ENCODE measurements at places on chromosomes 11 and 22.
A peak's percentile ranks its signal among the peaks of the same experiment; 100 is the strongest.

GRCh38 chr22:46582281-46582933 is 37.8 kb upstream of the GRAMD4 start:
- DNase-seq: no peak

- DNase-seq: no peak
Measured at GRCh38 chr11:12771875-12772274, 97.7 kb downstream of the TEAD1 start.

- no peak for DNase-seq
Measured at GRCh38 chr11:9570313-9571025, 3.0 kb upstream of the WEE1 start.

DNA sequence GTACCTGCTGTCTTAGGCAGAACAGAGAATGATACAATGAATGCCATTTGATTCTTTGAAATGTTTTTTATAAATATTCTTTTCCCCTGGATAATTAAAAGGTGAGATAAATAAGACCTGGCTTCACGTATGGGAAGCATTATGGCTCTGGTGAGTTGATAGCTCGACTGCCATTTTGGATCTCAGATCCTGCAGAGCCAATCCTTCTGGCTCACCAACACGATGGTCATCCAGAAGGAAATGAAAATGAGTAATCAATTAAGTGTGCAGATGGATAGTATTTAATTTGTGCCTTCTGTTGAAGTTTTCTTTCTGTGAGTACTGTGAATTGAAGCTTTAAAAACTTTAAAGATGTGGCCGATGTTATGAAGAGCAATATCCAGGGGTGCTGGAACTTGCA is 2.7 kb downstream of the TNRC6B start:
- no peak for DNase-seq

DNA sequence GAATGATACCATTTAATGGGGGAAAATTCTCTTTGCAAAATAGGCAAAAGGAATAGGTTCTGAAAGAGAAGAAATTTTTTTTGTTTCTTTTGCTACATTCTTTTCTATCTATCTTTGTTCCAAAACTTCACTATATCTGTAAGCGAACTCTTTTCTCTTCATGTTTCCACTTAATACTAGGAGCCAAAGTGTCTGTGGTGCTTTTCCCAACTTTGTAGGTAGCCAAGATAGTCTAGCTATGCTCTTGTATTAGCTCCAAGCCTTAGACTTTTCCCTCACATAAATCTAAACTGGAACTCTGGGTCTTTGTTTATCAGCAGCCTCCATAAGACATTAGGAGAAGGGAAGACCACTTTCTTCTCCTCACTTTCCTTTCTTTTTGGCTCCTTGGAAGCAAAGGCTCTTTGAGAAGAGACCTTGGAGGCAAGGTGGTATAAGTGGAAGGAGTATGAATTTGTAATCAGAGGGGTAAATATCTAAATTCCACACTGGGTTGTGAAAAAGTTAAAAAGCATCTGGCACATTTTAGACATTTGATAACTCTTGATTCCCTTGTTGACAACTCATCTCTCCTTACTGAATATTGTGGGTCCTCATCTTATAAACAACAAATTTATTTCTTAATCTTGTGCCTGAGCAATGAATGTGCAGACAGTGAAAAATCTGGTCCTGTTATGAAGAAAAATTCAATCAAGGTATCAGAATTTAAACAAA is 130.0 kb downstream of the EHF start:
- DNase-seq: no peak

- peak; percentile 49 for DNase-seq
Measured at GRCh38 chr22:17638182-17638431, 450 bp upstream of the BCL2L13 start.

DNA sequence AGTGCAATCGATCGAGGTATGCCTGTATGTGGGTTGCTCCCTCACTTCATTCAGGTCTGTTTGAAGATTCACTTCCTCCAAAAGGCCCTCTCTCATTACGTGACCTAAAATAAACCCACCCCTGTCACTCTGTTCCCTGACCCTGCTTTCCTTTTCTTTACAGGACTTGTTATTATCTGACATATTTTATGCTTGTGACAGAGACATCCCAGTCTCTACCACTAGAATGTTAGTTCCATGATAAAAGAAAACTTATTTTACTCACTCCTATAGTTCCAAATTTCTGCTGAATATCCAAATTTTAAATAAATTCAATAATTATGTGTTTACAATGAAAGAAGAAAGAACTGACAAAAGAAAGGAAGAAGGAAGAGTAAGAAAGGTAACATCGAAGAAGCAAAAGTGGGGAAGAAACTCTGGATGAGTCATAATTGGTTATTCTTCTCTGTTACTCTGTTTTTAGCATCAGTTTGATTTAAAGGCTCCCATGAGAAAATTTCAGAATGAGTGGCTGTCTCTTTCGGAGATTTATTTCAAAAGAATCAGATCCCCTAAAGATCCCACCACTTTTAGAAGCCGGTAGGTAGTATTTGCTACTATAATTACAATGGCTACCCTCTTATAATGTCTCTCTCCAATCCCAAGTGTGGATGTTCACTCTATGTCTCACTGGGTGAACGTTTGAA is 33.5 kb downstream of the ENTHD1 start:
- no peak for DNase-seq

DNA sequence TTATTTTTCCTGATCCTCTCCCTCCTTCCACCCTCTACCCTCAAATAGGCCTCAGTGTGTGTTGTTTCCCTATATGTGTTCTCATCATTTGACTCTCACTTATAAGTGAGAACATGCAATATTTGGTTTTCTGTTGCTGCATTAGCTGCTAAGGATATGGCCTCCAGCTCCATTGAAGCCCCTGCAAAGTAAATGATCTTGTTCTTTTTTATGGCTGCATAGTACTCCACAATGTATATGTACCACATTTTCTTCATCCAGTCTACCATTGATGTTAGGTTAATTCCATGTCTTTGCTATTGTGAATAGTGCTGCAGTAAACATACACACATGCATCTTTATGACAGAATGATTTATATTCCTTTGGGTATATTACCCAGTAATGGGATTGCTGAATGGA is 13.3 kb upstream of the RASSF10 start:
- no peak for DNase-seq

GRCh38 chr11:125110506-125110905 is 920 bp downstream of the TMEM218 start:
- DNase-seq: no peak

- DNase-seq: peak; percentile 94
Measured at GRCh38 chr22:50544078-50544745, 1.5 kb upstream of the KLHDC7B start.

DNA sequence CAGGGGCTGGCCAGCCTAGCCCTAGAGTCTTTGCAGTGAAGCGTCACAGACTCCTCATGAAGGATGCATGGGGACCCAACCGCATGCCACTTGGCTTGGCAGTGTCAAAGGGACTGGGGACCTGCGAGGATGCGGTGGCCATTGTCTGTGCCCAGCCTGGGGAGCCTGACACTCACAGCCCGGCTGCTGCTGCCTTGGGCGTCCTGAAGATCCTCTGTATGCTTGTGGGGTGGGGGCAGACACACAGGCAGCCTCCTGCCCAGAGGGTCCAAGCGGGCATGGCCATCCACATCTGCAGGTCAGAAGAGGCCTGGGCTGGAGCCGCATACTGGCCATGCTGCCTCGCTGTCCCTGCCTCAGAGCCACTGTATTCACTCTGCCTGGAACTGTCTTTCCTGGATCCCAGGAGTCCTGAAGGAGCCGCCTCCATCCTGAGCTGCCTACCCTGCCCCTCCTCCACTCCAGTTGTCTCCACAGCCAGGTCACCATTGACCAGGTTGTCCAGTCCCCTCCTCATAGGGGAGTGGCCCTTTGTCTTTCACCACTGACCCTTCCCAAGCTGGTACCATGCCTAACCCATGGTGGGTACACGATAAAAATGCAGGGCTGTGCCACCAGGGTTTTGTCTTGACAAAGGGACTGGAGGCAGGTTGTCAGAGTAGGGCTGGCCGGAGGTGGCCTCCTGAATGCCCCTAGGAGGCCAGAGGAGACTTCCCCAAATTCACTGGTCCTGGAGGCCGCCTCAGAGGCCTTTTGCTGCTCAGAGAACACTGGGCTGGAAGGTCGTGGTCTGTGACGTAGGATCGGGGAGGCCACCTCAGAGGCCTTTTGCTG is 107.0 kb downstream of the KCNQ1OT1 start:
- peak; percentile 3 for DNase-seq

- peak; percentile 69 for DNase-seq
Measured at GRCh38 chr11:125348674-125349309, 147.3 kb downstream of the FEZ1 start.

DNA sequence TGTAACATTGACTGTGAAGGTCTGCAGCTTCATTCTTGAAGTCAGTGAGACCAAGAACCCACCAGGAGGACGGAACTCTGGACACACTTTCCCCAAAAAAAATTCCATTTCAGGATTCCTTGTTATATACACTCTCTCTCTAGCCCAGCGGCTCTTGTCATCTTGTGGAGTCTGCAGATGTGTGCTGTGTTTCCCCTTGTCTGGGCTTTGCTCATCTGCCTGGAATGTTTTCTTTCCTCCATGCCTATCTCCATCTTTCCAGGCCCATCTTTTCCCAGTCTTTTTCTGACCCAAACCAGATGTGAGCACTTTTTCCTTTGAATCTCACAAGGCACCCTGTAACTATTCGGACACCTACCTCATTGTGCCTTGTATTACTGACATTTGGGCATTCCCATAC is 5.1 kb upstream of the DRG1 start:
- DNase-seq: no peak

- no peak for DNase-seq
Measured at GRCh38 chr11:19931141-19931770, 218.6 kb downstream of the NAV2 start.

- no peak for DNase-seq
Measured at GRCh38 chr11:127063241-127063640, 62.7 kb upstream of the KIRREL3 start.

- DNase-seq: no peak
Measured at GRCh38 chr11:116225236-116225635, 547.6 kb downstream of the BUD13 start.

DNA sequence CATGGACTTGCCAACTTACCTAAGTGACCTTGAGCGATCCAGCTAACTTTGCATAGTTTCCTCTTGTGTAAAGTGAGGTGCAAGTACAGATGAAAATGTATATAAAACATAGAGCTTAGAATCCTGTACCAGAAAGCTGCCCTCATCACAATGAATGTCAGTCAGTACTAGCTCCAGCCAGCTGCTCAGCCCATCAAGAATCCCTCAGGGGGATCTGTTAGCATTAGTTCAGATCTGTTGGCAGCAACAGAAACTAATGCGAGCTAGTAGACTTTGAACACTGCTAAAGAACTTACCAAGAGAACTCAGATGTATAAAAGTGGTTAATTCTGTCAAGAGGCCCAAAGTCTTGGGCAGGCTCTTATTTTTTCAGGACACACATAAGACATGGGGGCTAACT is 6.3 kb upstream of the C11orf91 start:
- no peak for DNase-seq

- no peak for DNase-seq
Measured at GRCh38 chr11:119983816-119984215, 154.1 kb downstream of the TRIM29 start.

DNA sequence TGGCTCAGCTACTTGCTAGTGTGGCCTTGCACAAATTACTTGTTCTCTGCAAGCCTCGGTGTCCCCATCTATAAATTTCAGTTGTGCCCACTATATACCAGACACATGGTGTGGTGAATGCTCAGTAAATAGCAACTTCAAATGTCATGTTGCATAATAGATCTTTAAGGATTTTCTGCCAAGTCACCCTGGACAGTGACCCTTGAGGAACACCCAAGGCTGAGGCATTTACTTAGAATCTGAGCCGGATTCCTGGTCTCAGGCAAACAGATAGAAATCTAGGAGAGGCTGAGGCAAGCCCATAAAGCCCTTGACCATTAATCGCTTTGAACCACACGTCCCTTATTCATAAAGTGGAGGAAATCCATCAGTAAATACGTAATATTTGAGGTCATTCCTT is 9.7 kb downstream of the TEAD1 start:
- no peak for DNase-seq

All from HuH-7 (cell line).